Peyer's patch (tissue), 4 donors: ENCODE measurements at places on chromosomes 5 and 9.

DNA sequence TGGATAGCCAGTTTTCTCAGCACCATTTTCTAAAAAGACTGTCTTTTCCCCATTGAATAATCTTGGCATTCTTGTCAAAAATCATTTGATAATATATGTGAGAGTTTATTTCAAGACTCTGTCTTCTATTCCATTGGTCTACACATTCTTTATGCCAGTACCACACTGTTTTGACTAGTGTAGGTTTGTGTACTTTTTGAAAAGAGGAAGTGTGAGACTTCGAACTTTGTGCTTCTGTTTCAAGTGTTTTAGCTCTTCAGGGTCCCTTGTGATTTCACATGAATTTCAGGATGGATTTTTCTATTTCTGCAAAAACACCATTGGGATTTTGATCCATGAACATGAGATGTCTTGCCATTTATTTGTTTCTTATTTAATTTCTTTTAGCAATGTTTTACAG is 78.5 kb upstream of the ALDH1A1 start:
- no peak for DNase-seq
- H3K27ac ChIP-seq: no peak overlapping the region
- H3K27me3 ChIP-seq: no peaks in the 10 kb centered on the region
- no peaks in the 10 kb centered on the region for H3K36me3 ChIP-seq
- no peak overlapping the region for H3K4me3 ChIP-seq

DNA sequence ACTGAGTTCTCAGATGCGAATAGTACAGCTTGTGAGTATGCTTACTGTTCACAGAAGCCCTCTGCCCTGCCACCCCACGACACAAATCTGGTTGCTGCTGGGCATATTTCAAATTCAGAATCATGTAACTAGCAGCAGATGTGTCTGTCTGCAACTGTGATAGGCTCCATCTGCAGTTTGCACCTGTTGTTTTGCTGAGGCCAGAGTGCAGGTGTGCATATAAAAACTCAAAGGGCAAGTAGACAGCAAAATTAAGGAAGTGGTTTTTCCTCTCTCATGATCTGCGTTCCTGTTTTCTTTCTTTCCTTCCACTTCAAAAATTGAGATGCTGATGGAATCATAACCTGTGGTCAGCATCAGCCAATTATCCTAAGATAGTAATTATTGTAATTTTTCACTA is 1000.5 kb downstream of the PTPRD start:
- DNase-seq: no peak
- H3K36me3 ChIP-seq: no peaks in the 10 kb centered on the region
- no peak overlapping the region for H3K27ac ChIP-seq
- H3K27me3 ChIP-seq: no peaks in the 10 kb centered on the region
- H3K4me1 ChIP-seq: no peaks in the 10 kb centered on the region

DNA sequence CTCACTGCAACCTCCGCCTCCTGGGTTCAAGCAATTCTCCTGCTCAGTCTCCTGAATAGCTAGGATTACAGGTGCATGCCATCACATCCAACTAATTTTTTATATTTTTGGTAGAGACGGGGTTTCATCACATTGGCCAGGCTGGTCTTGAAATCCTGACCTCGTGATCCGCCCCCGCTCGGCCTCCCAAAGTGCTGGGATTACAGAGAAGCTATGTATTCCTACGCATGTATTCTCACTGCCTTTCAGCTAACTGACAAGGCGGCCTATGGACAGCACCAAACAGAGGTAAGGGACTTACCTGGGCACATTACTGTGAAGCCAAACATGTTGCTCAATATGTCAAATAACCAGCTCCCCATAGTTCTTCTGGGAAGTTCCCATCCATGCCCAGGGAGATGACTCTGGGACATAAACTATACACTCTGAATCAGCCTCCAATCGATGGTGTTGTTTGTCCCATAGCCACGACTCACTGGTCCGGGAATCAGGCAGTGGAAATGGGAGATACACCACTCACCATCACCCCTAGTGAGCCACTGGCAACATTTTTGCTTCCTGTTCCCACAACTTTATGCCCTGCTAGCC is 114.6 kb downstream of the SYK start:
- H3K27me3 ChIP-seq: no peaks in the 10 kb centered on the region
- no peak for DNase-seq
- H3K4me3 ChIP-seq: no peak overlapping the region
- no peaks in the 10 kb centered on the region for H3K4me1 ChIP-seq

DNA sequence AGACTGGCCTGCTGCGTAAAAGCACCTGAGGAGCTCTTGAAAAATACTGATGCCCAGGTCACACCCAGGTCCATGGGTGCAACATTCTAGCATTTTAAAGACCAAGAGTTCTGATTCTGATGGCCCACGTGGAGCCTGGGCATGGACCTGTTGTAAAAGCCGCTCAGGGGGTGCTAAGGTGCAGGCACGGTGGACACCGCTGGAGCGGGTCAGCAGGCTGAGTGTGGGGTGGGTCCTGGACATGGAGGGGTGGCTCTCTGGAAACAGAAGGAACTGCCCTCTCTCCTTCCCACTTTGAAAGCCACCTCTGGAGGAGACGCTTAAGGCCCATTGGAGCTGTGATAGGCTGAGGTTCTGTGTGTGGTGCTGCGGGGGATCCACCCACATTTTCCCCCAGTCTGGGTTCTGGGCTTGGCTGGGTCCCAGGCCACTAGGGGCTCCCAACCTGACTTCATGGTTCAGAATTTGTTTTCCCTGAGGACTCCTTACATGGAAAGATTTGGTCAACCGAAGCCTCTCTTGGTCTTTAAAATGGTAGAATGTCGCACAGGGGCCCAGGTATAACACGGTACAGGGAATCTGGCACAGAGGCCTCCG is 16.6 kb downstream of the GPRIN1 start:
- no peaks in the 10 kb centered on the region for H3K27me3 ChIP-seq
- H3K4me3 ChIP-seq: no peak overlapping the region
- DNase-seq: no peak
- H3K4me1 ChIP-seq: no peaks in the 10 kb centered on the region
- H3K27ac ChIP-seq: no peak overlapping the region

DNA sequence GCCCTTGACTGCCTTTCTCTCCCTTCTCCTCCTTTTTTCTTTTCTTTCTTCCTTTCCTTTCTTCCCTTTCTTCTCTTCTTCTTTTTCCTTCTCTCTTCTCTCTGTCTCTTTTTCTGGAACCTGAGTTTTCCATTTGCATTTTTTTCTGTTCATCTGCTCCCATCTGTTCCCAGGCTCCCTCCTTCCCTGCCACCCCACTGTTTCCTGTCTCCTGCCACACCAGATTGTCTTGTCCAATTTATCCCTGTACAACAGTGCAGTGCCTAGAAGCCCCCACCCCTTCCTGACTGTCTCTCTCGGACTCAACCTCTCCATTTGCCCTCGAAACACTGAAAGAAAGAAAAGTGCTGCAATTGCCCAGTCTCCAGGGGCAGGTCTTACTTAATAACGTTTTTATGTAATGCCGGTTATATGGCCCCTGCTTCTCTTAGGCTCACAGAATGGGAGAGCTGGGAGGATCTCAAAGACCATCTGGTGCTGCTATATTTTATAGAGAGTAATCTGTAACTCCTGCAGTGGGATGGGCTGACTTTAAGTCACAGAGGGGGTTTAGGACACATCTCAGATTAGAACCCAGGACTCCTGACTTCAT is 101.4 kb downstream of the RALGPS1 start:
- no peak overlapping the region for H3K27ac ChIP-seq
- H3K36me3 ChIP-seq: no peaks in the 10 kb centered on the region
- H3K4me3 ChIP-seq: no peak overlapping the region
- no peak for DNase-seq
- H3K27me3 ChIP-seq: no peaks in the 10 kb centered on the region
- H3K4me1 ChIP-seq: no peaks in the 10 kb centered on the region

- no peaks in the 10 kb centered on the region for H3K36me3 ChIP-seq
- no peaks in the 10 kb centered on the region for H3K27me3 ChIP-seq
- DNase-seq: no peak
- H3K27ac ChIP-seq: no peak overlapping the region
Observed at GRCh38 chr9:90240541-90240940, 402.1 kb downstream of the DIRAS2 start.

GRCh38 chr9:25177858-25178257 is 500.4 kb downstream of the TUSC1 start:
- DNase-seq: no peak
- no peak overlapping the region for H3K27ac ChIP-seq

DNA sequence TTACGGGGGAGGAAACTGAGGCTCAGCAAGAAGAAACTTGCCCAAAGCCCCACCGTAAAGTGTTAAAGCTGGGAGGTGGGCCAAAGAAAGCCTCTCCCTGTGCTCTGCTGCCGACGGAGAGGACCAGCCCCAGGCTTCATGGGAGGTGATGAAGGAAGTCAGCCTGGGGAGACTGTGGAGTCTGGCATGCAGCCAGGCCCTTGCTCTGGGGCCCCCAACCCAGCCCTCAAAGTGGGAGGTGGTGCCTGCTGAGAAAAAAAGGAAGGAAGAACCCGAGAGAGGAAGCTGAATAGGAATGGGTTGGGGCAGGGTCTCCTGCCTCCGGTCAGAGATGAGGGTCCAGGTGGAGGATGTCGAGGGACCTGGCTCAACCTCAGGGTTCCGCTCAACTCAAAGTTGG is 3.8 kb downstream of the RNF44 start:
- H3K27me3 ChIP-seq: no peaks in the 10 kb centered on the region
- peak; percentile 33 for DNase-seq
- peaks cover 40% of the 10 kb centered on the region for H3K36me3 ChIP-seq
- H3K4me3 ChIP-seq: no peak overlapping the region
- peak overlapping the region; percentile 100 for H3K27ac ChIP-seq

- H3K36me3 ChIP-seq: no peaks in the 10 kb centered on the region
- no peaks in the 10 kb centered on the region for H3K4me1 ChIP-seq
- H3K4me3 ChIP-seq: no peak overlapping the region
- no peak for DNase-seq
Observed at GRCh38 chr9:80775530-80775929, 913.8 kb downstream of the TLE1 start.

DNA sequence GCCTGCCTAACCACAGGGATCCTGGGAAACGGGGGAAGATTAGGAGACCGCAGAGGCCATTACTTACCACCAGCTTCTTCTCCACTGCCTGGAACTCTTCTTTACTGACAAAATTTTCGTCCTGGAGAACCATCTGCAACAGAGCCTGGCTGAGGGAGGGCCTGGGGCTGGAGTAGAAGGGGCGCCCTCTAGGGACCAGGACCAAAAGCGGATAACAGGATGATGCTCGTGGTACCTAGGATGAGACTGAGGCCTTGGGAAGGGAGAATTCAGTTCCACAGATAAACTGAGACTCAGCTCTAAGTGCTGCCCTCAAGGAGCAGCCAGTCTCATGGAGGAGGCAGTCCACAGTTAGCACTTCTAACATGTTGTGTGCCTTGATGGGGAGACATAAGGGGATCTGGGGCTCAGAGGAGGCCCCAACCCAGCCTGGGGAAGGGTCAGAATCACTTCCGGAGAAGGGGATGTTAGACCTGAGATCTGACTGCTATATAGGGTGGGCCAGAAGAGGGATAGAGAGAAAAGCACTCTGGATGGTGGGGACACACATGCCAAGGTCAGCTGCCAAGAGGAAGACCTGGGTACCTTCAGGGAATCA is 1.2 kb downstream of the SPATA24 start:
- no peak overlapping the region for H3K27ac ChIP-seq
- H3K4me1 ChIP-seq: peaks cover 9% of the 10 kb centered on the region
- H3K27me3 ChIP-seq: no peaks in the 10 kb centered on the region
- DNase-seq: no peak
- H3K4me3 ChIP-seq: no peak overlapping the region

GRCh38 chr9:95757439-95757838 is 118.1 kb upstream of the ERCC6L2 start:
- H3K4me1 ChIP-seq: no peaks in the 10 kb centered on the region
- peak overlapping the region; percentile 40 for H3K27ac ChIP-seq
- DNase-seq: no peak
- H3K27me3 ChIP-seq: no peaks in the 10 kb centered on the region
- H3K4me3 ChIP-seq: no peak overlapping the region
- no peaks in the 10 kb centered on the region for H3K36me3 ChIP-seq

DNA sequence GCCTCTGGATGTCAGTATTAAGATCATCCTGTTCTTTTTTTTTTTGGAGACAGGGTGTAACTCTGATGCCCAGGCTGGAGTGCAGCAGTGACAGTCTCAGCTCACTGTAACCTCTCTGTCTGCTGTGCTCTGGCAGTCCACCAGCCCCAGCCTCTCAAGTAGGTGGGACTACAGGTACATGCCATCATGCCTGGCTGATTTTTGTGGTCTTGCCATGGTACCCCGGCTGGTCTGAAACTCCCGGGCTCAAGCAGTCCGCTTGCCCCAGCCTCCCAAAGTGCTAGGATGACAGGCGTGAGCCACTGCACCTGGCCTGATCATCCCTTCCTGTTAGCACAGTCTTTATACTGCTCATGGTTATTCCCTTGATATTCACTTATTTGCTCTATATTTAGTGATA is 3.5 kb downstream of the KDM4C start:
- H3K36me3 ChIP-seq: no peaks in the 10 kb centered on the region
- no peak overlapping the region for H3K4me3 ChIP-seq
- H3K4me1 ChIP-seq: peaks cover 3% of the 10 kb centered on the region

- no peaks in the 10 kb centered on the region for H3K27me3 ChIP-seq
- no peak overlapping the region for H3K4me3 ChIP-seq
- no peaks in the 10 kb centered on the region for H3K36me3 ChIP-seq
- H3K27ac ChIP-seq: no peak overlapping the region
Observed at GRCh38 chr5:9337928-9338595, 207.8 kb downstream of the SEMA5A start.

DNA sequence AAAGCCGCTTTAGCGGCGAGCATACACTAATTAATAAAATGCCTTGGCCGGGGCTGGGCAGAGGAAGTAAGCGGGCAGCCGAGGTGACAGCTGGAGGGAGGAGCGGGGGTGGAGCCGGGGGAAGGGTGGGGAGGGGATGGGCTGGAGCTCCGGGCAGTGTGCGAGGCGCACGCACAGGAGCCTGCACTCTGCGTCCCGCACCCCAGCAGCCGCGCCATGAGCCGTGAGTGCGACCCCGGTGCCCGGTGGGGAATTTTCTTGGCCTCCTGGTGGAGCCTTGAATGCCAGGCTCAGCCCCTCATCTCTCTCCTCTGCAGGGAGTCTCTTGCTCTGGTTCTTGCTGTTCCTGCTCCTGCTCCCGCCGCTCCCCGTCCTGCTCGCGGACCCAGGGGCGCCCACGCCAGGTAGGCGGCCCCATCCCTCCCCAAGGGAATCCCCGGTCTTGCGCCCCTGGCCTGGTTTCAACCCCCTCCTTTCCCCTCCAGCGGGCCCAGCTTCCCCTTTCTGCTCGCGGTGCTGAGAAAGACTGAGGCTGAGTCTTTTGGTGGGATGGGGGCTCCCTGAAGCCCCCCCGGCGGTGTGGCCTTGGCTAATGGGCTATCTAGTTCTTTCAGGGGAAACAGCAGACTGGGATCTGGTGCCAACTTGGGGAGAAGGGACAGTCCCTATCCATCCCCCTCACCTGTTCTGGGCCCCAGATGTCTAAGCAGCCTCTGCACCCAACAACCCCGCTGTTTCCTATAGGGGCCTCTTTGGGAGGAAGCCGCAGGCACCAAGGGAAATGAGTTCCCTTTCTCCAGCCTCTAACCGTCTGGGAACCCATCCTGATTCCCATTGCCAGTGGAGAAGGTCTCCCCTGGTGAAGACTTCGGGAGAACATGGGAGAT is at the start of gene PTGS1:
PTGS1 (plus strand) TSS at position 156 of the 887 bp plus-strand sequence; CDS start at position 217, 61 bp downstream.
- H3K4me1 ChIP-seq: no peaks in the 10 kb centered on the region
- H3K27ac ChIP-seq: peak within 1 kb of the TSS; percentile 52
- peak within 1 kb of the TSS; percentile 56 for H3K4me3 ChIP-seq
- peak; percentile 72 for DNase-seq
- no peaks in the 10 kb centered on the region for H3K36me3 ChIP-seq
- no peaks in the 10 kb centered on the region for H3K27me3 ChIP-seq
